ENCODE measurements at places on chromosomes 1 and 21.

DNA sequence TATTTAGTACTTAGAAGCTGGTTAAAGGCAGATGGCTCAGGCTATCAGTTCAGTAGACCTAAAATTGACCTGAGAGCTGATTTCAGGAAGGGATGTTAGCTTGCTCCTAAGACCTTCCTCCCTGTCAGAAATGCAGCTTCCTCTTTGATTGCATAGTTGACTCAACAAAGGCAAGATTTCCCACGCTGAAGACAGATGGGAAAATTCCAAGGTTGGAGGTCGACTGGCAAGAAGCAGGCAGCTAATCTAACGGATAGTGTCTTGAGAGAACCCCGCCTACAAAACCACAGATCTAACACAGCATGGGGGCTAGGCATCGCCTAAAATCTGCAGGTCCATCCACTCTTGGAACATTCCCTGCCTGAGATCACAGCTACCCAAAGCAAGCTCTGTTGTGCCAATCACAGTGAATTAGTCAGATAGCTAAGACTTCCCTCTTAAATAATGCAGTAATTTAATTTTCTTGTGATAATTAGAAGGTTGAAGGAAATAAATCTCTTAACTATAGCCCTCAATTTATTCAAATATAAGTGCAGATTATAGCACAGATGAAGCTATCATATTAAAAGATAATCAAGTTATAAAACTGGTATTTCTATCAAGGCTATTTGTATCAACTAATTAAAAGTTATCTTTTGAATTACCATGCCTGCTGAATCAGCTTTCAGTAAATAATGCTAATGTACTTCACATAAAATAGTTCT lies 357.8 kb upstream of the SGIP1 start:
- DNase-seq: no peak

DNA sequence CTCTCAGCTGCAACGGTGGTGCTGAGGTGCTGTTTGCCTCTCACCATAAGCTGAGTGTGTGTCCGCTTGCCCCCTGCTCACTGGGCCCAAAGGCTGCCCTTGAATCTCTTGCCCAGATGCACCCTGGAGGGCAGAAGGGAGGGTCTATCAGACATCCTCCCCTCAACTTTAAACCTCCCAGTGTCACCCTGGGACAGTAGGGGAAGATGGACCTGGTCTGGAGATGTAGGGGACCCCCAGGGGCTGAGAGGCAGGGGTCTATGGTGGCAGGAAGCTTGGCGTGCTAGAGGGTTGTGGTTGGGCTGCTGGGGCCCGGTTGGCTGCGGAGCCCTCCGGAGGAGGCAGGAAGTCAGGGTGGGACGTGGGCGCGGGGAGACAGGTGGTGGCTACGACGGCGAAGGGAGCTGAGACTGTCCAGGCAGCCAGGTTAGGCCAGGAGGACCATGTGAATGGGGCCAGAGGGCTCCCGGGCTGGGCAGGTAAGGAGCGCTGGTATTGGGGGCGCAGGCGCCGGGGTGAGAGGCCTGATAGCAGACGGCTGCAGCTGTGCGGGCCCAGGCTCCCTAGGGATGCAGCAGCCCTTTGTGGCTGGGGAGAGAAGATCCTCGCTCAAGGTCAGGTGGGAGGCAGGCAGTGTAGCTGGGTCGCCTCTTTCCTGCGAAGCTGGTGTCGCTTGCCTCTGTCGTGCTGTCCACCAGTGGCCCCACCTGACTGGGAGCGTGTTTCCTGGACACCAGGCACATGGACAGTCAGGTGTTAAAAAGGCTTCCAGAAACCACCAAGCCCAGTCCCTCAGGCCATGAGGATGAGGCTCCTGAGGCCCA lies at the start of gene LCK:
TSS of gene LCK (plus strand) at position 373 of the 824 bp plus-strand sequence. CDS start 23,065 bp downstream, outside the sequence.
- no peak for DNase-seq

- DNase-seq: no peak
Measured at GRCh38 chr1:226674892-226675714, 64.0 kb downstream of the ITPKB start.

GRCh38 chr1:43247256-43247921 lies 22.4 kb upstream of the TMEM125 start:
- DNase-seq: no peak

DNA sequence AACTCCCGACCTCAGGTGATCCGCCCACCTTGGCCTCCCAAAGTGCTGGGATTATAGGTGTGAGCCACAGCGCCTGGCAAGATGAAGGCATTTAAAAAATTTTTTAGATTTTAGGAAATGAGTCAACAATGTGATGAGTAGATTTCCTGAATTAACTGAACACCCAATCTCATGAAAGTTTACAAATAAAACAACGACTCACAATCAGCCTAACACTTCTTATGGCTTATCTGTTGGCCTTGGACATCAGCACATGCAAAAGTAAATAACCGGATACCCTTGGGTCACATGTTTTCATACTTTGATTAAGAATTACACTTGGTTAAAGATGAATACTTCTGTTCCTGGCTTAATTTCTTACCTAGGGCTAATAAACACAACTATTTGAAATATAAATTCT lies 3.0 kb downstream of the GNG12 start:
- DNase-seq: no peak

- no peak for DNase-seq
Measured at GRCh38 chr1:110602466-110602865, 3.7 kb downstream of the KCNA2 start.

GRCh38 chr1:25088946-25089345 lies 143.4 kb downstream of the SYF2 start:
- DNase-seq: no peak

DNA sequence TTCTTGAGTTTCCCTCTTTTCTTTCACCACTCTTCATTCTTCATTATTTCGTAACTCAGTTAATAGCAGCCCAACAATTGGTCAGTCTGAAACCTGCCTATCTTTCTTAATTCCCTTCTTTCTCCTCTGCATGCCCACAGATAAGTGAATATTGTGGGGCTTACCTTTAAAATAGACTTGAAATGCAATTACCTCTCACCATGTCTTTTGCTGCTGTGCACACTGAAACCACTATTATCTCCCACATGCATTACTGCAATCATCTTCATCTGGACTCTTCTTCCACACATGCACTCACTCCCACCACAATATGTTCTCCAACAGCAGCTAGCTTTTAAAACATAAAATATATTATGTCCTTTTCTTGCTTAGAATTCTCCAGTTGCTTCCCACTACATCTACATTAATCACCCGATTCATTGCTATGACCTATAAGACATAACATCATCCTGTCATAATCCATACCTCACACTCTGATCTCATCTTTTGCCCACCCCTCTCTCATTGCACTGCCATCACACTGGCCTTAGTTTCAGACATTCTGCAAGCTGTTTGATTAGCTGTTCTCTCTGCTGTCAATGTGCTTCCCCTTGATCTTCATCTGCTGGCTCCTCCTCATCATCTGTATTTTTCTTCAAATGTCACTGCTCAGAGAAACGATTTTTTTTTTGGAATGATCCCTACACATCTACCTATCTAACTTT lies 304.8 kb downstream of the PTPRC start:
- no peak for DNase-seq

DNA sequence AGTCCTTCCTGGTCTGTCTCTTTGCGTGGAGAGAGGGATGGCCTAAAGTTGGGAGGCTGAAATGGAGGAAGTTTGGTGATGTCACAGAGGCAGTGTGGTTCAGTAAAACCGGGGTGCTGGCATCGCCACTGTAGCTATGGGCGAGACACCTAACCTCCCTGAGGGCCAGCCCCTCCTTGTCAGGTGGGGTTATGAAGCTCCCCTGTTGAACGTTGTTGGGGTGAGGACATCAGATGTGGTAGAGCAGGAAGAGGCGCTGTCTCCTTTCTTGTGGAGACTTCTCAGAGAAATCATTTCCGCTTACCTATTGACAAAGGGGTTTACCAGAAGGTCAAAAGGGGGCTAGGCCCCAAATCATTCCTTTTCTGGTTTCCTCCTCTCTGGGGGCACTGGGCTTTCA lies 294.7 kb downstream of the SIPA1L2 start:
- no peak for DNase-seq

DNA sequence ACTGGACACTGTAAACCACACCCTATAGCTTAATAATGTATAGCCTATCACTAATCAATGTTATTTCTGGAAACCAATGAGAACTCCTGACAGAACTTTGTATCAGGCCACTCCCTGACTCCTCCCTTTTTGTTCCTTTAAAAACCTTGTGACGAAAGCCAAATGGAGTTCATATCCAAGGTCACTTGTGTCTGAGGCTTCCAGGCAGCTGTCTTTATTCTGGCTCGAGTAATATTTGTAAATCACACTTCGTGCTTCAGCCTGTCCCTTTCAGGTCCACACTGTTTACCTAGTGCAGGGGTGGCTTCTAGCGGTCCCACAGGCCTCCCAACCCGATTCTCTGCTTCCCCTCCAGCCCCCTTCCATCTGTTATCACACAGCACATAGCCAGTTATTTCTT lies 16.2 kb upstream of the CAPN9 start:
- no peak for DNase-seq

GRCh38 chr1:44062656-44063179 lies 31.5 kb upstream of the SLC6A9 start:
- no peak for DNase-seq

- no peak for DNase-seq
Measured at GRCh38 chr1:10319750-10320149, 79.1 kb upstream of the PGD start.

DNA sequence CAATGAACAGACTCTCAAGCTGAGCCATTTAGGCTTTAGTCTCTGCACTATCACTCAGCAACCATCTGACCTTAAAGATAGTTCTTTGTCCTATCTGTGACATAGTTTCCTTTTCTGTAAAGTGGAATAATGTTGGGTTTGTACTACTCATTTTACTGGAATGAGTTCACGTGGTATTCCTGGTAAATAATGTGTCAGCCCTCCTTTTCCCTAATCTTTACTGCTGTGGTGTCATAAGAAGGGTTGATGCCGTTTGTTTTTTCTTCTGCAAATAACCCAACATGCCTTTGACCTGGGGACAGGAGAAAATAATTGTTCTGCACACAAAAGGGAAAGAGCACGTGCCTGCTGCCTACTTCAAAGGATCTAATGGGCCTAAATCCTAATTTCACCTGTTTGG lies 297.8 kb downstream of the BRINP3 start:
- no peak for DNase-seq

DNA sequence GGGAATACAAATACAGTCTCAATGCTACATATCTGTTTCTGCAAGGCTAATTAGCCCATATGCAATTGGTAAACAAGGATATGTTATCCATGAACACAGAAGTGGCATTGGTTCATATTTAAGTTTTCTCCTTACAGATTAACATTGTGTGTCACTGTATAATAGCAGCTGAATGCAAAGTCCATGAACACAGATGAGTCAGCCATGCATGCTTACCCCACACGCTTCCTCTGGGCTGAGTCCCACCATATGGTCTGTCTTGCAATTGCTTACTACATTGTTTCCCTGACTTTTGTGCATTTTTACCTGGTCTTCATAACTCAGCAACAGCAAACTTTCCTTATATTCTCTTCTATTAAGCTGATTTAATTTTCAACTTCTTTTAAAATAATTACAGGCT lies 41.5 kb upstream of the TSNAX start:
- no peak for DNase-seq

- DNase-seq: no peak
Measured at GRCh38 chr1:4165686-4166300, 265.7 kb upstream of the C1orf174 start.

- no peak for DNase-seq
Measured at GRCh38 chr1:165075725-165076370, 280.7 kb downstream of the LMX1A start.

DNA sequence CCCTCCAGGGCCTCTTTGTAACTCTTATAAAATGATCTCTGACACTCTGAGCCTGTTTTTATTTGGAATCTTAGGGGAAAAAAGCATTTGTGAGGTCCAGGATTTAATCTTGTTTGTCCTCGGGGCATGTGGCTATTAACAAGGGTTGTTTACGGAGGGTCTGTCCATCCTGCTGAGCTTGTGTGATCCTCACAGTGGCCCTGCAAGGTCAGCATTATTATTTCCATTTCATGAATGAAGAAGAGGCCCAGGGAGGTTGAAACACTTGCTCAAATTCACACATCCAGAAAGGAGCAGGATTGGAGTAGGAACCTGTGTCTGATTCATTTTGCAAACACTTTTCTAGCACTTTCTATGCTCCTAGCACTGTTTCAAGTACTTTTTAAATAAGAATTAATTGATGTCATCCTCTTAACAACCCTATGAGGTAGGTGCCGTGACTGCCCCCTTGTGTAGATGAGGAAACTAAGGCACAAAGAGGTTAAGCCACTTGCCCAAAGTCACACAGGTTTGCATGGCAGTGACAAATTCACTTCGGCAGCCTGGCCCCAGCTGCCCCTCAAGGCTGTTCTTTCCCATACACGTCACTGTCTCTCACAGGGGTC lies 178.9 kb downstream of the MIS18A start:
- no peak for DNase-seq

DNA sequence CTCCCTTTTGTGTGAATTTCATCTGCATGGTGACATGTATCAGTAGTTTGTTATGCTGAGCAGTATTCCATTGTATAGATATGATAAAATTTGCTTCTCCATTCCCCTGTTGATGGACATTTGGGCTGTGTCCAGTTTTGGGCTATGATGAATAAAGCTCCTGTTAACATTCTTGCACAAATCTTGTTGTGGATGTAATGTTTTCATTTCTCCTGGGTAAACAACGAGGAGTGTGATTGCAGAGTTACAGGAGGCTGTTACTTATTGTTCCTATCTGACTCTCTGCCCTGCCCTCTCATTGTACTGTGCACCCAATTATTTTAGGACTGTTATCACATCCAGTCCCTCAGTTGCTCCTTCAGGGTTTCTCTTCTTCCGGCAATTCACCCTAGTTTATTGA lies 24.2 kb downstream of the MAPKAPK2 start:
- DNase-seq: no peak

- DNase-seq: no peak
Measured at GRCh38 chr1:224252479-224252878, 69.4 kb downstream of the DEGS1 start.

DNA sequence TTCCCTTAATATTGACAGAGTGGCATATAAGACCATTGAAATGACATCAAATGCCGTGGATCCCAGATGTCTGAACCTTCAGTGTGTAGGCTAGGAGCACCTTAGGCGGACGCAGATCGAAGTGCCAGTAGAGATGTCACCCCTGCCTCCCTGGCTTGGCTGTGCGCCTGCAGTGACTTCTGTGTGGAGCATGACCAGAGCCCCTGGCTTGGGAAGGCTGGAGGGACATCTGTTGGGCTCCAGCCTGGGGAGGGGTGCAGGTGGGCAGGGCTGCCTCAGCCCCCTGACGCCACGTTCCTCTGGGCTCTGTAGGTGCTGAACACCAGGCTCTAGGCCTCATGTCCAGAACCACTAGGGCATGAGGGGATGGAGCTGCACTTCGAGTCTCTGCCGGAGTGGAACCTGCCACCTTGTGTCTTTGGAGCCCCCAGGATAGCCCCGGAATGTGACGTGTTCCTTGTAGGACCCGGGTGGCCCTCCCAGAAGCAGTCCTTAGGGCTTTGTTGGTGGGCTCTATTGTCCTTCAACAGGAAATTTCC lies 103.8 kb downstream of the ADARB1 start:
- DNase-seq: no peak

DNA sequence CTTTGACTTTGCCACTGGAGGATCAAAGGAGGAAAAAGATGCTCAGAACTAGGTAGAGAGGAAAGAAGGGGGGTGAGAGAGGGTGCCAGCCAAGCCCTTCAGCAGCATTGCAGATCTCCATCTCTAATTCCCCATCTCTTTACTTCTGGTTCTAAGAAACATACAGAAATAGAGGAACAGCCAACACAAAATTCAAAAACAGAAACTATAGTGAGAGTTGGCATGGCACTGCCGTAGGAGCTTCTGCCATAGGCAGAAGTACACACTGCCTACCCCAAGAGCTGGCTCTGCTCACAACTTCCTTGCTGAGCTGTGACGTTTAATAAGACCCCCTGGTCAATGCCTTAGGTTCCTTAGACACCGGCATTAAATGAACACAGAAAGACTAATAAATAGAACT lies 26.6 kb upstream of the RPF1 start:
- DNase-seq: no peak

- no peak for DNase-seq
Measured at GRCh38 chr1:184167352-184167751, 115.8 kb downstream of the TSEN15 start.

All from cerebellar nuclear complex (tissue), 1 donor.